ENCODE measurements at places on chromosomes 16 and 17.
A peak's percentile ranks its signal among the peaks of the same experiment; 100 is the strongest.

DNA sequence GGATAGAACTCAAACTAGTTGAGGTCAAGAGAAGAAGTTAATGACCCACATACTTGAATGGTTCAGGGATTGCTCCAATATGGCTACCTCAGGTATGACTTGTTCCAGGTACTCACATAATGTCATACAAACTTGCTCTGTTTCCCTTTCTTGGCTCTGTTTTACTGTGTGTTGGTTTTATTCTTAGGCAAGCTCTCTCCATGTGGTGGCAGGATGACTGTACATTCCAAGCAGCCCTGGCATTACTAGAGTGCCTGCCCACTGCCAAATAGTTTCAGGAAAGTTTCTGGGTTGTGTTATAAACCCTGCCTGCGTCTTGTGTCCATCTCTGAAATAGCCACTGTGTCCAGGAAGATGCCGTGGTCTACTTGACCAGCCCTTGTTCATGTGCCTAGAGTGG lies 476.8 kb downstream of the SHISA9 start:
- DNase-seq, result no peak

- peak; percentile 48 for DNase-seq
These were observed 29.2 kb downstream of the GNA13 start for GRCh38 chr17:65027305-65027704.

- no peak for DNase-seq
These were observed 3.3 kb upstream of the NACA2 start for GRCh38 chr17:61594294-61594825.

DNA sequence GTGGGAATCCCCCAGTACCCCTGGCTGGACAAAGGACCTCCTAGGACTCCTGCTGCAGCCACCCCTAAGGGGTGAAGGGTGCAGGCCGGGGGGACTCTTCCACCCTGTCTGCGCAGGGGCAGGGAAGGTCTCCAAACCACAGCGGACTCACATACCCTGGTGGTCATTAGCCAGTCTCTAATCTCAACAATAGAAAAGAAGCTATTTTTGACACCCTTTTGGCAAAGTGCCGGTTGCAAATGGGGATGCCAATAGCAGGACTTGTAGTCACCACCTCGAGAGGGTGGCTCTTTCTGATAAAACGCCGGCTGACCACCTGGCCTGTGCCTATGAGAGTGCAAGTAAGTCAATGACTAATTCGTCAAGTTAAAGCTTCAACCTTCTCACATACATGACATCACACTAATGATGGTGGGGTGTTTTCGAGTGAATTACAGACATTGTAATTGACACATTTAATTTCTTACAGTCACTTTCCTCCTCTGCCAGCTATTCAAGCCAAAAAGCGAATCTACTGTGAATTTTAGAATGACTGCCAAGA lies 23.1 kb upstream of the DNAH17 start:
- no peak for DNase-seq

DNA sequence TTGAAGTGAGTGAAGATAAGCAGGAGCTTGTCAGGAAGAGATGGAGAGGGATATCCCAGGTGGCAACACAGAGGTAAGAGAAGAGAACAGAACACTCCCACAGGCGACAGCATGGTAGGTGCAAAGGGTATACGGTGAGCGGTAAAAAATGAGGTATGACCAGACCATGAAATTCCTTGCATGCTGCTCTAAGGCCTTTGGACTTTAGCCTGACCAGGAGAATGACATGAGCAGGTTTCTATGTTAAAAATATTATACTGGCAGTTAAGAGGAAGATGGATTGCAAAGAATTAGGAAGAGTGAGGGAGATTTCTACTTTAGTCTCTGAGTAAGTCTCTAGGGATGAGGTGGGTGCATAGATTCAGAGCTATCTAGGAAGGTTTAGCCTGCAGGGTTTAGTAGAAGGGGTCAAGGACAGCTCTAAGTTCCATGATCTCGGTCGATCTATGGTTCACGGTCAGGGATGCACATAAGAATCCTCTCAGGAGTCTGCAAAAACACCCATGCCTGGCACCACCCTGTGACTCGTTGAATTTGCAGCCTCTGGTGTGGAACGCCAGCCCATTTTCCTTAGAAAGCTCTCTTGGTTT lies 65.7 kb downstream of the HLF start:
- DNase-seq, result no peak

- no peak for DNase-seq
These were observed 44.4 kb upstream of the ZFHX3 start for GRCh38 chr16:73092236-73092781.

- DNase-seq, result peak; percentile 45
These were observed 1.3 kb upstream of the CCDC102A start for GRCh38 chr16:57537581-57538234.

DNA sequence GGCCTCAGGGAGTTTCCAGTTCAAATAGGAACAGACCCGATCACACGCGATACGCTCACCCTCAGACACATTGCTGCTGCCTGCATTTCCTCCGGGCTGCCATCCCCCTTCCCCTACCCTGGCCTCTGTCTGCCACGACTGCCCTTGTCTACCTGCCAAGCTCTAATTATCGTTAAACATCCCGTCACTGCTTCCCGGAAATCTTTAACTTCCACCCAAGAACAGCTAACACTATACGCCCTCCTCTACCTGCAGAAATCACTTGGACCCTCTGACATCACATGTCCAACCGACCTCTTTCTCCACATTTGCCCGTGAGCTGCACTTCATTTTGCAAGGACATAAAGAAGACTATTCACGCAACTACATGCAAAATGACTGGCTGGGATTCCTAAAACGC lies 40.4 kb downstream of the ABAT start:
- no peak for DNase-seq

DNA sequence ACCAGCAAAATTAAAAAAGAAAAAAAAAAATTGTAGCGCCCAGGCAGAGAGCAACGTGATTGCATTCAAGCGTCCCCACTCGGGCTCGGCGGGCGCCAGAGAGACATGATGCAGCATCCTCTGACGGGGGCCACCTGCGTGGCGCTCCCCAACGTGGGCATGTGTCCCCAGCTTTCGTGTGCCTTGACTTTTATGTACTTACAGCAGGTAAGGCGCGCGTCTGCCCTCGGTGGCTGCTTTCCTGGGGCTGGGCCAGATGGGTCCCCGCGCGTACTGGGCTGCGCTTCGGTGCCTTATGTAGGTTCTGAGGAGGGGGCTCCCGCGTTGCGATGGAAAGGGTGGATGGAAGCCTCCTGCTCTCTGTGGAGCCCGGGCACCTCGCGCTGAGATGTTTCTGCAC lies 28.4 kb upstream of the RBFOX1 start:
- DNase-seq, result no peak

- no peak for DNase-seq
These were observed 58.6 kb upstream of the DNAH9 start for GRCh38 chr17:11539637-11540036.

GRCh38 chr16:64138006-64138405 lies 983.9 kb downstream of the CDH11 start:
- DNase-seq, result no peak

DNA sequence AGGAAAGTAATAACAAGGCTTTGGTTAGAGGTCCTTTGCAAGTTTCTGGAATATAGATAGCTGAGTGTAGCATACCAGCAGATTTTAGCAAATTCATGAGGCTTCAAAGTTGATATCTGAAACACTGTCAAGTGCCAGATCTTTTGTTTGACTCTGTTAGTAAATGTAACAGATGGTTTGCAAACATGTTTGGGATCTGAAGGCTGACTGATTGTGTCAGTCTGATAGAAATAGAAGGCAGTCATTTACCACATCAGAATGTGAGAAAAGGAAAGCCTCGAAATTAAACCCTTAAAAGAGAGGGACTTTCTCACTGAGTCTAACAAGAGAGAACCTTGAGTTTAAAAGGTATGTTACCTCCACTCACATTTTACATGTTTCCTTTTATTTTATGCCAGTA lies 371.5 kb downstream of the KIF2B start:
- DNase-seq, result no peak

GRCh38 chr16:78805556-78805955 lies 706.1 kb downstream of the WWOX start:
- DNase-seq, result no peak

DNA sequence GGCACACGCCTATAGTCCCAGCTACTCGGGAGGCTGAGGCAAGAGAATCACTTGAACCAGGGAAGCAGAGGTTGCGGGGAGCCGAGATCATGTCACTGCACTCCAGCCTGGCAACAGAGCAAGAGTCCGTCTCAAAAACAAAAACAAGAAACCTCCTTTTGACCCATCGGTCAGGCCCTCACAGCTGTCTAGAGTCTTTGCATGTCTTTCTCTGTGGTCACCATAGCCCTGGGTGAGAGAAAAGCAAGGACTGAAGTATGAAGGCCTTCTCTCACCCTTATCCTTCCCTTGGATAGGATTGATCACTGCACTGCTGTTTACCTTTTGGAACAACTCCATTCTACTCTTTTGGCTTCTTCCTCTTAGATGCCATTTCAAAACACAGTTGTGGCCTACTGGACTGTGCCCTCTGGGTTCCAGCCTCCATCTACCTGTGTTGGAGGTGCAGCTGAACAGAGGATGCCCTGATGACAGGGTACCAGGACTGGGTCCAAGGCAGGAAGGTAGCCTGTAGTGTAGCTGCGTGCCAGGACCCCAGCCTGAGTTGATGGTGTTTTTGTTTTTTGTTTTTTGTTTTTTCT lies 37.1 kb downstream of the LDHD start:
- DNase-seq, result no peak

GRCh38 chr16:2028620-2029220 lies 2.0 kb downstream of the NHERF2 start:
- DNase-seq, result no peak

GRCh38 chr16:30375864-30376263 lies 1.3 kb downstream of the MYL11 start:
- no peak for DNase-seq

DNA sequence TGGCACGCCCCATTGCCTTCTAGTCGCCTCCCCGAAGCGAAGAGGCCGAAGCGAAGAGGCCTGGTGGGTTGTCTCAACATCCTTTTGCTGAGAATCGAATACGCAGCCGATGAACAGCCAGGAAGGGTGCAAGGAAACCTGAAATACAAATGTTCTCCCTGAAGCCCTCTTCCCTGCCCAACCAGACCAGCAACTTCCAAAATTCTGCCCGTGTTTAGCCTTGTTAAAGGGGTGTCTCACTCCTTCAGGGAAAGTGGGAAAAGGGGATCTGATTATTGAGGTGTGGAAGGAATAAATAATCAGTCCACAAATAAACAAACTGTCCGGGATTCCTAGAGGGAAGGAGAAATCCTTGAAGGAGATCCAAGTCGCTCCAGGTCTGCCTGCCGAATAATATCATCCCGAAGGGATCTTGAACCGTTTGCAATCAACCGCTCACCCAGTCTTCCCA lies 1.4 kb upstream of the FOXC2 start:
- DNase-seq, result no peak

DNA sequence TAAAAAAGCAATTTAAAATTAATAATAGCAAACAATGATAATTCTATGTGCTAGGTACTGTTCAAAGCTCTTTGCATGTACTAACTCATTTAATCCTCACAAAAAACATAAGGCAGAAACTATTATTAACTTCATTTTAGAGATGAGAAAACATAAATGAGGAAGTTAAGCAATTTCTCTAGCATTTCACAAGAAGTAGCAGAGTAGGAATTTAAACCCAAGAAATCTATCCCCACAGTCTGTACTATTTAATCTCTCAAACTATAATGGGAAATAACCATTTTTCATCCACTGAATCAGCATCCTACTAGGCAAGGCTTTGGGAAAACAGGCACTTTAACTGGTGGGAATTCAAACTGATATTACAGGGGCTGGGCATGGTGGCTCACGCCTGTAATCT lies 42.2 kb upstream of the INTS2 start:
- no peak for DNase-seq
